ENCODE measurements at places on chromosomes 4 and X. TPM values are rescaled to one million over a fixed set of nuclear protein-coding genes. Genes with fewer than 3 reads are reported as not detected.

The CT45A2 gene
- total RNA-seq = not detected

The LEF1 gene
- not detected for total RNA-seq

The TIMM8A gene
- 10.3 TPM for total RNA-seq

The BEND2 gene
- not detected for total RNA-seq

The PAK3 gene
- not detected for total RNA-seq

The PDGFRA gene
- total RNA-seq = not detected

The CACNA1F gene
- total RNA-seq = not detected

The ARMCX1 gene
- not detected for total RNA-seq

The S100G gene
- total RNA-seq = not detected

The F8A2 gene
- total RNA-seq = not detected

The RAB9B gene
- total RNA-seq = not detected

The PNMA3 gene
- not detected for total RNA-seq

The NPY1R gene
- not detected for total RNA-seq

The ACE2 gene
- total RNA-seq = not detected

The ENPP6 gene
- total RNA-seq = not detected

The MFAP3L gene
- not detected for total RNA-seq

The PAGE2B gene
- total RNA-seq = not detected

The OCIAD2 gene
- total RNA-seq = 68.1 TPM

The UGT2A1 gene
- not detected for total RNA-seq
